ENCODE measurements at places on chromosomes 4 and X.

GRCh38 chr4:57351731-57352130 lies 241.5 kb upstream of the IGFBP7 start:
- DNase-seq: no peak

DNA sequence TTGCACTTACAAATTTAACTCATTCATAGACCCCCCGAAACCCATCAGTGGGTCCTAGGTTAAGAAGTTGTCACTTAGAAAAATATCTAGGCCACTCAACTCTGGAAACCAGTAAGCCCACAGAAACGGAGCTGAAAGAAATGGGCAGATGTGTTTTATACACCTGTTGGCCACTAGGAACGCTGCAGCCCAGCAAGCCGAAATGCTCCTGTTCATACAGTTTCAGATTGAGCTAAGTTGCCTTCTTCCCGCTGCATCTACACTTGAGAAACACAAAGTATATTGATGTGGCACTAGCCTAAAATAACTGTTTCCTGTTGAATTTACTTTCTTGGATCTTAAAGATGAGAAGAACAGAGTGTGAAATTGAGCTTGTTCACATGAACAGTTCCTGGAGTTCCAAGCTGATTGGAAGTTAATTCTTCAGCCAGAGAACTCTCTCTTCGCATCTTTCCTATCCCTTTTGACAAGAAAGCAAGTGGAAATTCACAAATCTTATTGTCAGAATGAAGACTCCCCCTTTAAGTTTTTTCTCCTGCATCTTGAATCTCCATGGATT lies 174.1 kb downstream of the RBMX2 start:
- DNase-seq: no peak

DNA sequence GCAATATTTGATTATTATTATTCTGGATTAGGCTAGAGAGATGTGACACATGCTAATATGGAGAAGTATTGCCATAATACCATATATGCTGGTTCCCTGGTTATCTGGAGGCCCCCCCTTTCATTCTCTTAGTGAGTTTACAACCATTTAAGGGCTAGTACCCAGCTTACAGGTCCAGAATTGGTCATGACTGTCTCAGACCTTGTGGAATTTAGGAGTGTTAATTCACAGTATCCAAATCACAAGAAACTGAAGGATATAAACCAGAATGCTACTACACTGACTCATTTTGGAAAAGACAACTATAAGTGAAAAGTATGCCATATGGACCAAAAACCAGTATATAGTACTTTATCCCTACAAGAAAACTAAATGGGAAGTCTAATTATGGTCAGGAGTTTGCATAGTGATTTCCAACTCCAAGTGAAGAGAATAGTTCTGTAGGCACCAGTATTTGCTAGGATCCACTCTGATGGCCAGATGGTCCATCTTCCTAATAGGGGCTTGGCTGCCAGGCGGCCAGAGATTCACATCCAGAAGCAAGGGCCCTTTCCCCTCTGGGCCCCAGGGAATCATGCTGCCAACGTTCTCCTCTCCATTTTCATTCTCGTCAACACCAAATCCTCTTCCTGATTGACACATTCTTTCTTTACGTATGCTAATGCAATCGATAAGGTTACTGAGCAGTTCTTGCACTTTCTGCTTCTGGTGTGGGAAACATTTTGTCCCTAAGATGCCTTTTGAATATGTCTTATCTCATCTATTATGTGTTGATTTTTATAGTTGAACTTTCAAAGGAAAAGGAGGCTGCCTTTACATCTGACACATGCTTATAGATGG lies 123.6 kb downstream of the SHROOM3 start:
- no peak for DNase-seq

GRCh38 chr4:83910693-83911092 lies 374.8 kb downstream of the GPAT3 start:
- DNase-seq: no peak

- DNase-seq: no peak
Observed at GRCh38 chr4:40409835-40410234, 74.7 kb downstream of the CHRNA9 start.

- no peak for DNase-seq
Observed at GRCh38 chrX:104310657-104311254, 56.0 kb upstream of the ESX1 start.

DNA sequence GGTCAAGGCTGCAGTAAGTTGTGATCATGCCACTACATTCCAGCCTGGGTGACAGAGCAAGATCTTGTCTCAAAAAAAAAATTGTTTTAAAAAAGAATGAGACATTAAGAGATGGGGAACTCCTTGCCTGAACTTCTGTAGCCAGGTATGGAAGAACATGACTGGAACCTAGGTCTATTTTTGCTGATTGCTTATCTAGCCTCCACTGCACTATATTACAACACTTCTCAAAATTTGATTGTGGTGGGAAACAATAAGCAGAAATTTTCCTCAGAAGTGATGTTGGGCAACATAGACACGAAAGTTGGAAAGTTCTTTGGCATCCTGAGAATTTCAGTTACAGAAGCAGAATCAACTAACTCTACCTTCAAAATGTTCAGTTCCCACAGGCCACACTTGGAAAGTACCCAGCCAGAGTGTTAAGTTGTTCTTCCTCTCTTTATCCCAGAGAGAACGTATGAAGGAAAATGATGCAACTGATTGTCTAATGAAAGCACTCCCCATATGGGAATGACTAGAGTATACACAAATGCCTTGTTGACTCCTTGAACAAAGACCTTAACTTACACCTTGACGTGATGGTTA lies 50.0 kb downstream of the LUZP4 start:
- no peak for DNase-seq

- no peak for DNase-seq
Observed at GRCh38 chr4:109921384-109921808, 8.7 kb downstream of the EGF start.

GRCh38 chr4:112817933-112818593 lies 181.1 kb downstream of the LARP7 start:
- peak; percentile 85 for DNase-seq
